GM06990 (cell line): ENCODE measurements at places on chromosomes 12 and 14.

DNA sequence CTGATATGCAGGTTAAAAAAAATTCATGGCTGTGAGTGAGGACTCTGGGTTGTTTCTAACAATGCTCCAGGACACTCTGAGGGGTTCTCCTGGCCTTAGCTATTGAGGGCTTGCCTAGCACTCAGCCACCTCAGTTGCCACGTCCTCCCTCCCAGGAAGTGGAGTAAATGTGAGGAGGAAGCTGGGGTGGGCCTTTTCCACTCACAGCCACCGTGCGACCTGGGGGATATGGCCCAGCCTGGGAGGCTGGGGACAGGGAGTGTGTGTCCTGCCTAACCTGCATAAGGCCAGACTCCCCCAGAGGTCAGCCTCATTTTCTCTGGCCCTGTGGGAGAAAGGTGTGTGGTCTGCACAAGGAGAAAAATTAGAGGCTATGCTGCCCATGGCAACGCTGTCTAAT, 83.3 kb downstream of the CRACR2A start:
- DNase-seq, result no peak

DNA sequence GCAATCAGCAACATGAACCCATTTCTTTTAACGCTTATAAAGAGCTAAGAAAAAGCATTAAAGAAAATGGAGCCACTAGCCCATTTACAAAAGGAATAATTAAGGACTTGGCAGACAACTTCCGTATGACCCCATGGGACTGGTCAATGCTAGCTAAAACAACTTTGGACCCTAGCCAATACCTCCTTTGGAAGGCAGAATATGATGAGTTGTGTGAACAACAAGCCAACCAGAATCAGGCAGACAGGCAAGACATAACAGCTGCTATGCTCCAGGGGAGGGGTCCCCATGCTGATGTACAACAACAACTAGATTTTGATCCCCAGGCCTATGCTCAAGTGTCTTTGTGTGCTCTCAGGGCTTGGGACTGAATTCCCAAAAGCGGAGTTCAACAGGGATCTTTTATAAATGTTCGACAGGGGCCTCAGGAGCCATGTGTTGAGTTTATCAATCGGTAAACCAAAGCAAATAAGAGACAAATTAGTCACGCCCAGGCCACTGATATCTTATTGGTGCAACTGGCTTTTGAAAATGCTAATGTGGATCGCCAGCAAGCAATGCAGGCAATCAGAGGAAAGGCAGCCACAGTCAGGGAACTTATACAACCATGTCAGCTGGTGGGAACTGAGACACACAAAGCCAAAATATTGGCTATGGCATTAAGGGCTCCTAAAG, 254.4 kb upstream of the DIO2 start:
- no peak for DNase-seq

DNA sequence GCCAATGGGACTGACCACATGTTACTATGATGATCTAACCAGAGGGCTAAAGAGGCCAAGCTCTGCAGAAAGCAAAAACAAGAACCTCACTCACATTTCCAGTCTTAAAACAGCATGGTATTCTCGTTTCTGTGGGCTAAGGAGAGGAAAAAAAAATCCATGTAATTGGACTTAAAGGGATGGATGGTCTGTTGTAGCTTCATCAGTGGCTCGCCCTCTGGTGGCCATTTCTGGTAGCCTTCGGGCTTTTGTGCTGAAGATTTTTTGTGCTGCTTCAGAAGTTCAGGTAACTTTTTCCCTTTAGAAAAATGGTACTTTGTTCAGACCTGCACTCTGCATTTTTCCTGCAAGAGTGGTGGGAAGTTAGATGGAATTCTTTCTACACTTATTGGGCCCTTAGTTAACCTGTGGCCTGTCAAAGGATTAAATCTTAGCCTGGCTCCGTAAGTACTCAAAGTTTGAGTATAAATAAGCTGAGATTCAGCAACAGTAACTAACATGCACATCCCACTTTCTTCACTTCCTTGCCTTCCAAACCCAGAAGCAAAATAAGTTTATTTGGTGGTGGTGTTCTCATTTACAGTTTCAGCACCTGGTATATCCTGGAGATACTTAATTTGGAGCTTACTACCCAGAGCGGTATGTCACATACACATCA, 22.3 kb downstream of the DCAF4 start:
- DNase-seq, result no peak

DNA sequence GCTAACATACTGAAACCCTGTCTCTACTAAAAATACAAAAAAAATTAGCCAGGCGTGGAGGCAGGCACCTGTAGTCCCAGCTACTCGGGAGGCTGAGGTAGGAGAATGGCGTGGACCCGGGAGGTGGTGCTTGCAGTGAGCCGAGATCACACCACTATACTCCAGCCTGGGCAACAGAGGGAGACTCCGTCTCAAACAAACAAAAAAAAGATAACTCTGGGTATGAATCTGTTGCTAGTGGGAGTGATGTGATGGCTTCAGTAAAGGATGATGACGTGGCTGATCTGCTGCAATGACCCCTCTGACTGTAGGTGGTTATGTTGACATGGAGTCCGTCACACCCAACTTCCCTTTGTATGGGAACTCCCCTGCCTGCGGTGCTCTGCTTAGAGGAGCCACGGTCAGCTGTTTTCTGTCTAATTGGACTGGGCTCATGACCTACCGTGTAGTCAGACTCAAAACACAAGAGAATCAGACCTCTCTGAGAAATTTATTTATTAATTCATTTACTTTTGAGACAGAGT, 59.1 kb upstream of the MED13L start:
- peak; percentile 76 for DNase-seq

- no peak for DNase-seq
Measured at GRCh38 chr12:113145720-113146551, 3.6 kb upstream of the CFAP73 start.

- DNase-seq, result no peak
Measured at GRCh38 chr14:72683787-72684186, 210.1 kb downstream of the DPF3 start.

GRCh38 chr12:40011775-40012129, 94.1 kb downstream of the SLC2A13 start:
- DNase-seq, result no peak

- no peak for DNase-seq
Measured at GRCh38 chr14:71411285-71411595, 504.0 kb downstream of the PCNX1 start.

DNA sequence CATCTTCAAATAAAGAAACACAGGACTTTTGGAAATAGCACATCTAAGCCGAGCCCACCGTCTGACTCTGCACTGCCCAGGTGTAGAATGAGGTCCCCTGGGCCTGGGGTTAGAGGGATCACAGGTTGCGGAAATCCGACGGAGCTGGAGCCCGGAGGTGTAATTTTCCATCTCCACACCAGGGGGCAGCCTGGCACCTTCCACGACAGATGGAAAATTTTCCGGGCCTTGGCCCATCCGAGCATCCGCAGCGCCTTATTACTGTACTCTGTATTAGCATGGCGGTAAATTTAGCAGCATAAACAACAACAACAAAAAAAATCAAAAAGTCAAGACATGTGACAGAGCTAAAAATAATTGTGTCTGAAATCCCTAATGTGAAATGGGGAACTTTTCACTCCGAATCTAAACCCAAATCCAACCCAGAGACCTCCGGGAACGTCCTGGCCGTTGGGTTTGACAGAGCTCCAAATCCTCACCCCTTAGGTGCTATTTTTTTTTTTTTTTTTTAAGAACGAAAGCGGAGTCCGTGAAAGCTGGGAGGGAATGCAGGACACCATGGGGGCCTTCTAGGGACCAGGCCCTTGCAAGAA, 93.9 kb downstream of the KSR2 start:
- DNase-seq, result peak; percentile 46

DNA sequence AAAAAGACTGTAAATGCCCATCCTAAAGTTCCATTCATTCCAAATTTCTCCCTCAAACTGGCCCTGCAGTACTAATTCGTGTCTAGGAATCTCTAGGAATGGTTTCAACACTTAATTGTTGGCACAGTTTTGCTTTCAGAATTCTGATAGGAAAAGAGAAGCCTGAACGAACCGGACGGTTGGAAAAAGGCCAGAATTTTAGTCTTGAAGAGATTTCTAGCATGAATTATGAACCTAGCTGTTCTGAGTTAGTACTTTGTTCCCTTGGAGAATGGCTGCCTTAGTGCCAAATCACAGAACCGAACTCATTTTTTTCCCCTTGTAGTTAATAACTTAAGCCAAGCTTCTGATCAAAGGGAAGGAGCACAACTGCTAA, 262.6 kb downstream of the ADAMTS20 start:
- DNase-seq, result no peak

DNA sequence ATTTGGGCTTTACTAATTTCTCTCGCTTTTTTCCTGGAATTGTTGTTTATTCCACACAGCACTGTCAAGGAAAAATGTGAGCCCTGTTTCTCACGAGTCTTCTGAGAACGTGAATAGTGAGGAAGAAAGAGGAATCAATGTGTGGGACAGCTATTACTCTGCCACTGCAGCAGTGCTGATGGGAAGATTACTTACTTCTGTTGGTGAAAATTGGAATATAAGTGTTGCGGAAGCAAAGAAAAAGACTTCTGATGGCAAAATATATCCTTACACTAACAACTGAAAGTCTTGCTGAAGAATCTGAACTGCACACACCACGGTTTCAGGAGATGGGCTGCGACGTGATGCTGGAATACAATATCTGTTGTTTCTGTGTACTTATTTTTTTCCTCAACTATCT, 884.2 kb downstream of the AACS start:
- DNase-seq, result no peak

GRCh38 chr12:87120440-87120839, 864.2 kb upstream of the MGAT4C start:
- DNase-seq, result no peak

DNA sequence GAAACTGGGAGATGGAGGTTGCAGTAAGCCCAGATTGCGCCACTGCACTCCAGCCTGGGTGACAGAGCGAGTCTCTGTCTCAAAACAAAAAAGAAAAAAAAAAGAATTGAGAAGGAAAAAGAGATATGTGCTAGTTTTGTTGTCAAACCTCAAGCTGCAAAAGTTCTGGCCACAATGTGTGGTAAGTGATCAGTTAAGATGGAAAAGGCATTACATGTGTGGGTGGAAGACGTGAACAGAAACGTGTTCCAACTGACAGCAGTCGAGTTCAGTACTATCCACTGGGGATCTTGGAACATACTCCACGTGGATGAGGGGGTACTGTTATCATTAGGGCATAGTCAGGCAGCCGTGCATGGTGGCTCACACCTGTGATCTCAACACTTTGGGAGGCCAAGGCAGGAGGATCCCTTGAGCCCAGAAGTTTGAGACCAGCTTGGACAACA, 17.3 kb downstream of the GPR68 start:
- DNase-seq, result no peak

GRCh38 chr12:14185427-14186192, 179.9 kb upstream of the ATF7IP start:
- DNase-seq, result peak; percentile 28

- DNase-seq, result no peak
Measured at GRCh38 chr12:3204730-3205531, 127.8 kb downstream of the TSPAN9 start.

DNA sequence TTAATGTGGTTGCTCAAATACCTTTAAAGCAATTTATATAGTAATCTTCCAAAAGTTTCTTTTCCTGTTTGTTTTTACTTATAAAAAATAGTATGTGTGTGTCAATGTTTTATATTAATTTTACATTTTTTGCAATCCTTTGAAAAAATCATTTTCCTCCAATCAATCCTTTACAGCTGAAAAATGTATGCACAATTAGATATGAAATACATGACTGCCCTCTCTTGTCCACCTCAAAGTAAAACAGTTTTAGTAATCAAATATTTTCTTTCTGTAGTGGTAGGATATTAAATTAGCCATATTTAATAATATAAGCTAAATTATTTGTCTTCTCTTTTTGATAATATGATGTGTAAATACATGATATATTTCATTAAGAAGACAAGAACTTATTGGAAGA, 269.9 kb downstream of the ADAMTS20 start:
- no peak for DNase-seq
